Stomach (tissue), 19 donors: ENCODE measurements at places on chromosomes 4 and X. TPM values are rescaled to one million over a fixed set of nuclear protein-coding genes. Genes with fewer than 3 reads are reported as not detected.
A peak's percentile ranks its signal among the peaks of the same experiment; 100 is the strongest.

The SH3TC1 gene
- 96.2 TPM for total RNA-seq

The MSL3 gene
- total RNA-seq, result 38.4 TPM

The GABRG1 gene
- total RNA-seq, result not detected

DNA sequence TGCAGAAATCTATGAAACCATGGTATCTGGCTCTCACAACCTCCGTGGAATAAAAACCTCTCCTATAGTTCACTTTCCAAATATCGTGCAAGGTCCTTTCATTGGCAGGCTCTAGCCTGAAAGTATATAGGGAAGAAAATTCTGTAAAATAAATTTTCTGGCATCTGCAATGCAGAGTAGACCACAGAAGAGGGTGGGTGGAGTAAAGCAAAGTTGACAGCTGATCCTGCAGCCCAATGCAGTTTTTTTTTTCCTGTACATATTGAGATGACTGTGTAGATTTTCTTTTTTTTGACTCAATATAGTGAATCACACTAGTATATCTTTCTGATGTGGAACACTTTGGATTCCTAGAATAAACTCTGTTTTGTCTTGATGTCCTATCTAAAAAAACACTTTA, 56.7 kb downstream of the NPY2R start:
- H3K27ac ChIP-seq, result no peak overlapping the region
- no peak overlapping the region for H3K4me3 ChIP-seq
- H3K36me3 ChIP-seq, result no peaks in the 10 kb centered on the region
- H3K27me3 ChIP-seq, result no peaks in the 10 kb centered on the region
- DNase-seq, result no peak

DNA sequence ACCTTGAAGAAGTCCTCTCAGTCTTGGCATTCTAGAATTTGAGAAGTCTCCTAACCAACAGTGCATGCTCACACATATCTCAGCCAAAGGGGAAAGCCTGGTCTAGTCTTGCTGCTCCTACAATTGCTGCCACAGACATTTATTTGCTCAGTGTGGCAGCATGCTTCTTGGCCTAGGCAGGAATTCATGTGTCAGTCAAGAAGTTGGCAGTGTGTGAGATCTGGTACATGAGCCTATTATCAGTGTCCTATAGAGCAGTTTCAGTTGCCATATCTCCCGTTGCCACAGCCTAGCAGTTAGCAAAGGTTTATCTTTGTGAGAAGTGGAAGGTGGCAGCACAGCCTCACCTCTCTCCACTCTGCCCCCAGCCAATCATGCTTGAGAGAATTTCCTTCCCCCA, 176.9 kb upstream of the ARHGEF9 start:
- H3K27me3 ChIP-seq, result no peaks in the 10 kb centered on the region
- H3K4me1 ChIP-seq, result no peaks in the 10 kb centered on the region
- DNase-seq, result no peak
- H3K36me3 ChIP-seq, result no peaks in the 10 kb centered on the region

DNA sequence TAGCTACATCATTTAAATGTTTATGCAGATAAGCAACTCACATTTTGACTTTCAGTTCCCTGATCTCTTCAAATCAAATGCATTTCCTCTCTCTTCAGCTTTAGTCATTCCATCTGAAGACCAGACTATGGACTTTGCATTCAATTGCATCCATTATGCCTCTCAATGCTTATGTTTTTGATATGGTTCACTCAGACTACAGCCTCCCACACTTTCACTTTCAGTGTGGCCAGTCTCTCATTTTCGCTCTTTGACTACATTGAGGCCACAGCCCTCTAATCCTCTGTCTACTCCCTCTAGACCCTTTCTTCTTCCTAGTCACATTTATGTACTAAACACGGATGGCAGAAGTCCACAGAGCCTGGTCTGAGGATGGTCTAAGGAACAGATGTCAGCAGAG, 24.5 kb upstream of the VEGFC start:
- no peaks in the 10 kb centered on the region for H3K36me3 ChIP-seq
- no peaks in the 10 kb centered on the region for H3K27me3 ChIP-seq
- no peaks in the 10 kb centered on the region for H3K4me1 ChIP-seq
- no peak overlapping the region for H3K4me3 ChIP-seq
- H3K27ac ChIP-seq, result no peak overlapping the region
- no peak for DNase-seq

DNA sequence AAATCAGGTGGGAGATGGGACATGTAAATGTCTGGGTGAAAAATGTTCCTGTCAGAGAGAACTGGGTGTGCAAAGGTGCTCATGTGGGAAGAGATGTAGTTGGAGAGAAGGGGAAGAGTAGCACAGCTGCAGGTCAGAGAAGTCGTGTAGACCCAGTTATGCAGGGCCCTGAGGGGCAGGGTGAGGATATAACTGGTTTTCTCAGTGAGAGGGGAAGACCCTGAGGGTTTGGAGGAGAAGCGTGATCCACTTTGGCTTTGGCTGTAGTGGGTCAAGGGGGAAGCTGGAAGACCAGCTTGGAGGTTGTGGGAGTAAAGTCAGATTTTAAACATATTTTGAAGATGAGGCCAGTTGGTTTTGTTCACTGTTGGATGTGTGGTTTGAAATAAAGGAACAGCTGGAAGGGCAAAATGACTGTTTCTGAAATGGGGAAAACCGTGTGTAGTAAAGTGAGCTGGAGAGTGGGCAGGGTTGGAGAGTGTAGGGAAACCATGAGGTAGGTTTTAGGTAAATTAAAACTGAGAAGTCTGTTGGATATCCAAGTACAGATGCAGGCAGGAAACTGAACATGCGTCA, 44.2 kb downstream of the NAP1L5 start:
- H3K4me1 ChIP-seq, result no peaks in the 10 kb centered on the region
- no peaks in the 10 kb centered on the region for H3K27me3 ChIP-seq
- H3K36me3 ChIP-seq, result peaks cover 33% of the 10 kb centered on the region
- no peak overlapping the region for H3K4me3 ChIP-seq

DNA sequence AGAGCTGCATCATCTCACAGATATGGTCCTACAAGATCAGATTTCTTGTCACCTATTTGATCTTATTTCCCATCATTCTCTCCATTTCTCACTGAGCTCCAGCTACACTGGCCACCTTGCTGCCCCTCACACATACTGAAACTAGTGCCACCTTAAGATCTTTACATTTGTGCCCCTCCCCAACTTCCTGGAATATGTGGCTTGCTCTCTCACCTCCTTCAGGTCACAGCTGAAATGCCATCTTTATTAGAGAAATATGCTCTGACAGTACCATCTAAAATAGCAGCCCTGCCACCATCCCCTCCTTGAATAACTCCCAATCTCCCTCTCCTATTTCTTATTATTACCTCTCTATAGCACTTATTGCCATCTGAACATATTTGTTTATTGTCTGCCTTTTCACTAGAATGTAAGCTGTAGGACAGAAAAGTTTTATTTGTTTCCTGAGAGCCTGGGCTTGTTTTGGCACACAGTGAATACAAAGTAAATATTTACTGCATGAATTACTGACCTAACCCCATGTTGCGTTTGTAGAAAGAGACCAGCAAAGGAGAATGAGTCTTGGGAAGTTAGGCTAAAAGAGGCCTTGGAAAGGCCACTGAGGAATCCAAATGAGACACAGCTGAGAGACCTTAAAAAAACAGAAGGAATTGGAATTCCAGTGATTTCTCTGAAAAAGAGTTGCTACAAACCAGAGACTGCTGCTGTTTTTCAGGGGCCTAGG, 22.7 kb downstream of the DYNLT3 start:
- DNase-seq, result peak; percentile 16
- peaks cover 14% of the 10 kb centered on the region for H3K4me1 ChIP-seq
- H3K27me3 ChIP-seq, result no peaks in the 10 kb centered on the region
- H3K4me3 ChIP-seq, result no peak overlapping the region
- no peaks in the 10 kb centered on the region for H3K36me3 ChIP-seq
- H3K27ac ChIP-seq, result peak overlapping the region; percentile 17

DNA sequence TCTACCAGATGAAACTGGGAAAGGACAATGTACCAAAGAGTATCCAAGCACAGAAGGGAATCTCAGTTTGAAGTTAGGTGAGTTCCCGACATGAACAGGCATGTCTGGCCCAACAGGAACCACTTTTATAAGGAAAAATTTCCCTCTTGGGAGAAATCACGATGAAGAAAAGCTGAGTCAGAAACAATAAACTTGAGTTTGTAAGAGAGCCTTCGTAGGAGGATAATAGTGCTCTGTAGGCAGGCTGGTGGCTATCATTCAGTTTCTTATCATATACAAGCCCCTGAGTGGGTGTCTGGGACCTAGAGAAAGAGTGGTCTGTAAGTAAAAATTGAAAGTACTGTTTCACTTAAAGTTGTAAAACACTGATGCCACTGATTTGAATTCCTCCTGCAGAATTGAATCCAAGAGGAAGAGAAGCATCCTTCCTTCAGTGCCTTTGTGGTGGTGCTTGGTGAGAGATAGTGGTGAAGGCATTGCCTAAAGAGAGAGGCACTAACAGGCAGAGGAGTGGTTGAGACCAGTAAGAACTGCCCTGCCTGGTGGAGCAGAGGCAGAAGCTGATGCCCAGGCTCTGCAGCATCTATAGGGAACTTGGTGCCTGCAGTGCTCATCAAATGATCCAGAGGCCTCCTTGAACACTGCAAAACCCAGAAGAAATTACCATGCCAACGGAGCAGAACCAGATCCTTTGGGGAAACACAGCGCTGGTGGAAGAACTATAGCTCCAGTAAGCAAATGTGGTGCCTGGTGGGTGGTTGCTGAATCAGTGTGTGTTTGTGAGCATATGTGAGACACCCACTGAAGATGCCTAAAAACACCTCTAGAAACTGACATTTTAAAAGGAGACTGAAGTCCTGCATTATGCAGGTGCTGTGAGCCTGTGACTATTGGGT, 31.7 kb upstream of the METAP1 start:
- H3K4me3 ChIP-seq, result no peak overlapping the region
- no peaks in the 10 kb centered on the region for H3K4me1 ChIP-seq
- DNase-seq, result no peak
- no peak overlapping the region for H3K27ac ChIP-seq
- H3K36me3 ChIP-seq, result no peaks in the 10 kb centered on the region

- no peak overlapping the region for H3K27ac ChIP-seq
- no peak overlapping the region for H3K4me3 ChIP-seq
- no peak for DNase-seq
Observed at GRCh38 chrX:13476384-13476783, 93.0 kb upstream of the EGFL6 start.

- no peaks in the 10 kb centered on the region for H3K4me1 ChIP-seq
- H3K27me3 ChIP-seq, result no peaks in the 10 kb centered on the region
- no peak overlapping the region for H3K4me3 ChIP-seq
- no peak for DNase-seq
Observed at GRCh38 chr4:59814402-59815010, 1385.6 kb upstream of the ADGRL3 start.

- H3K36me3 ChIP-seq, result no peaks in the 10 kb centered on the region
- peak overlapping the region; percentile 88 for H3K27ac ChIP-seq
- H3K27me3 ChIP-seq, result no peaks in the 10 kb centered on the region
- peak; percentile 85 for DNase-seq
Observed at GRCh38 chrX:71622576-71623450, 4.5 kb upstream of the CXCR3 start.

DNA sequence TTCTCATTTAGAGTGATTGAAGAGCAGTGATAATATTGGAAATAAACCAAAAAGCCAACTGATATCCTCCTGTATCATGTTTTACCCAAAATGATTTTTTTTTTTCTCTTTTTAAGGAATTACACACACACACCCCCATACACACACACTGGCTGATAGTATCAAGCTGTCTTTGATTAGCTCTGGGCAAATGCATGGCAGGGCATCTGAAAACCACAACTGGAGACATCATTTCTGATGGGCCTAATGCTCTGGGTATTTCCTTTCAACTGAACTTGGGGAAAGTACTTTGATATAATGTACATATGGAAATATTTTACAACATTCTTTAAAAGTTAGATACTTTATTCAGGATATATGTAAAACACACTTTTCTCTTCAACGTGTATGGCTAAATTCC, 14.2 kb upstream of the OSTC start:
- no peak overlapping the region for H3K4me3 ChIP-seq
- no peaks in the 10 kb centered on the region for H3K27me3 ChIP-seq
- no peak overlapping the region for H3K27ac ChIP-seq
- peaks cover 13% of the 10 kb centered on the region for H3K36me3 ChIP-seq
